ENCODE measurements at places on chromosomes 16 and 17. TPM values are rescaled to one million over a fixed set of nuclear protein-coding genes. Genes with fewer than 3 reads are reported as not detected.

DNA sequence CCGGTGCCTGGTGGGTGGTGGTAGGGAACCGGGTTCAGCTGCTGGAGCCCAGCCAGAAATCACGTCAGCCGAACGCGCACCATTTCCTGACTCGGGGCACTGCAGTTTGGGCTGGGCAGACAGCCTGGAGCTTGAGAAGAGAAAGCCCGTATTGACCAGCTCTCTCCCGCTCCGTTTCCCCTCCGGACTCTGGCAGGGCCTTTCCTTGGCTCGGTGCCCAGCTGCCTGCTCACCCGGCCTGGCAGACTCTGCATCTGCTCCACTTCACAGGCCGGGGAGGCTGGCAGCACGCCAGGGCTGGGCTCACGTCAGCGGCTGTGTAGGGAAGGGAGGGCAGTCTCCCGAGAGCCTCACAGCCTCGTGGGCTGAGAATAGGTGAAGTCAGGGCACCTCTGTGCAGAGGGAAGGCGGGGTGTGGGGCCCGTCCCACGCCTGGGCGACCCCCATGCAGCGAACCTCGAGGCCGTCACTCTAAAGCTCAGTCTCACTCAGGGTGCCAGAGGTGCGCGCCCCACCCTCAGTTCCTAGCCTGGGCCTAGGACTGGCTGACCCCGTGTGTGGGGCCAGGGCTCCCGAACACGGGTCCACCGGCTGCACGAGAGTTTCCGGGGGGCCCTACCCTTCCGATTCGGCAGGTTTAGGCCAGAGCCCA is 59.1 kb downstream of the OR1D5 start:
- peak; percentile 91 for DNase-seq

DNA sequence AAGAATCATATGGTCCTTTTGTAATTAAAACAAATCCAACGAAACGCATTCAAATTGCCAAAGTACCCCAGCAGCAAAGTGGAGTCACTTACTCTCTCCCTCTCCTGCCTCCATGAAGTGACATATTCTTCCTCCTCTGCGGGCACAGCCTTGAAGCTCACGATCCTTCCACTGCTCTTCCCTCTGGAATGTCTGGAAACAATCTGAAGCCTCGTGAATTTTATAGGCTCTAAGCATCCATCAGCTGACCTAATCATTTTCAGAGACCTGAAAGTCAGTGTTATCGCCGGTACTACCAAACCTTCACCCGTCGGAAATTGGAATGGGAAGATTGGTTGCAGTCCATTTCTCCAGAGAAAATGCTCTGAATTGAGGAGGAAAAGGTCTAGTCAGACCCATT is 134.5 kb upstream of the FOXF1 start:
- DNase-seq: no peak

DNA sequence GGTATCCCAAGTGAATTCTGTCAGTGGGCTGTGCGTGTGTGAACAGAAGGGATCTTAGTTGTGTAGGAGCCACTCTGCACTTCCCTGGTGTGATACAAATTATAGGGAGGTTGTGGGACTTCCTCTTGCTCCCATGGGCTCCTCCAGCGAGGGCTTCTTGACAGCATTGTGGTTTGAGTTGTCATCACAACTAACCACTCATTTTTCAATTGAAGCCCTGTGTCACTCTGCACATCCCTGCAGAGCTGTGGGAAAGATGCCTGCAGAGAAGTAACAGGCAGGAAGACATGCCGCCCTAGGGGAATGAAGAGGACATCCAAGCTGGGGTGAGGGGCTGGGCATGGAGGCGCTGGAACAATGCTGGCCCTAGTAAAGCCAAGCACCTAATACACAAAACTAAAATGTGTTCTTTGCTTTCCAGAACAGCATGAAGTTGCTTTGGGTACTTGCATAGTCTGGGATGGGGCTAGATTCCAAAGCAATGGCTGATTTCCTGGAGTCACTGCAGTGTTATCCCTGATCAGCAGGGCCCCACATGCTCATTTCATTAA is 692.5 kb downstream of the TOX3 start:
- DNase-seq: no peak

DNA sequence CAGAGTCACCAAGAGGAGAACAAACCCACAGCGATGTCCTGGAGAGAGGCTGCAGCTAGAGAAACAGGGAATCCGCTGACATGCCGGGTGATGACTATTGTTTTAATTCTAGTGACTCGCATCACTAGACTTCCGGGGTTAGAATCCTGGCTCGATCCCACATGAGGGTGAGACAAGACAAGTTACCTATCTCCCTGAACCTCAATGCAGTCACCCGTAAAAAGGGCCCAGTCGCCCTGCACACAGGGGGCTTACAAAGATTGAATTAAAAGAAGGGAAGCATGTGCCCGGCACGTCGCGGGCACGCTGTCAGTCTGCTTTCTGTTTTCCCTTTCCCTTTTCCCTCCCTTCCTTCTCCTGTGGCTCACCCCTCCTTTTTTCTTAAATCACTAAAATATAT is 212.9 kb upstream of the FOXF1 start:
- no peak for DNase-seq

DNA sequence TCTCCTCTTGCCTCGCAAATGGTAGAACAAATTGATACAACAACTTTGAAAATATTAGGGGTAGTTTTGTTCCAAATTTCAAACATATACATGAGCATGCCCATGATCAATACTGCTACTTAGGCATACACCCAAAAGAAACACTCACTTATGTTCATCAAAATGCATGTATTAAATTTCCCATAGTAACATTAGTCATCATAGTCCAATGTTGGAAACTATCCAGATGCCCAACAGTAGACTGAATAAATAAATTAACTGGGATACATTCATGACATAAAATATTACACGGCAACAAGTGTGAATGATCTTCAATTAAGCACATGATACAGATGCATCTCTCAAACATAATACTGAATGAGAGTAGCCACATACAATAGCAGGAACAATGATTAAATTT is 391.6 kb downstream of the CDH11 start:
- no peak for DNase-seq

GRCh38 chr16:85424260-85425073 is 188.7 kb upstream of the GSE1 start:
- DNase-seq: no peak

- no peak for DNase-seq
These were observed 27.8 kb downstream of the ZC3H18 start for GRCh38 chr16:88597856-88598491.

DNA sequence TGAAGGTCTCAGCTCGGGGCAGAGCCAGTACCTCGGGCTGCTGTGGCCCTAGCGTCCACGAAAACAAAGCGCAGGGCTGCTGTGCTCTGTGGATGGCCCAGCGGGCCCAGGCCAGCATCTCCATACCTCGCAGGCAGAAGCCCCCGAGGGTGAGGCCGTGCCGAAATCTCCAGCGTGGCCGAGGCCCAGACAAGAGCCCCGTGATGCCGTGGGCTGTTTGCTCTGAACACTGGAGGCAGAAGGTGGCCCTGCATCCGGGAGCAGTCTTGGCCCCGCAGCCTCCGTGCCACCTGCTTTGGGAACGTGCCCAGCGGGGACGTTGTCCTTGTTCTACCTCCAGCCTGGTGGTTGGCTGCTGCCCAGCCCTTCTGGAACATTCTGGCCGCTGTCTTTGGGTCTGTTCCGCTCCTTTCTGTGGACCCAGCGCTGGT is 121.4 kb downstream of the BANP start:
- no peak for DNase-seq

The MSLN gene
- 0.50 TPM for polyA plus RNA-seq

The PARD6A gene
- polyA plus RNA-seq: 1.2 TPM

Data from muscle of arm (tissue), 14 donors.